Foreskin keratinocyte (primary cell): ENCODE measurements at places on chromosomes 2 and 18.
A peak's percentile ranks its signal among the peaks of the same experiment; 100 is the strongest.

DNA sequence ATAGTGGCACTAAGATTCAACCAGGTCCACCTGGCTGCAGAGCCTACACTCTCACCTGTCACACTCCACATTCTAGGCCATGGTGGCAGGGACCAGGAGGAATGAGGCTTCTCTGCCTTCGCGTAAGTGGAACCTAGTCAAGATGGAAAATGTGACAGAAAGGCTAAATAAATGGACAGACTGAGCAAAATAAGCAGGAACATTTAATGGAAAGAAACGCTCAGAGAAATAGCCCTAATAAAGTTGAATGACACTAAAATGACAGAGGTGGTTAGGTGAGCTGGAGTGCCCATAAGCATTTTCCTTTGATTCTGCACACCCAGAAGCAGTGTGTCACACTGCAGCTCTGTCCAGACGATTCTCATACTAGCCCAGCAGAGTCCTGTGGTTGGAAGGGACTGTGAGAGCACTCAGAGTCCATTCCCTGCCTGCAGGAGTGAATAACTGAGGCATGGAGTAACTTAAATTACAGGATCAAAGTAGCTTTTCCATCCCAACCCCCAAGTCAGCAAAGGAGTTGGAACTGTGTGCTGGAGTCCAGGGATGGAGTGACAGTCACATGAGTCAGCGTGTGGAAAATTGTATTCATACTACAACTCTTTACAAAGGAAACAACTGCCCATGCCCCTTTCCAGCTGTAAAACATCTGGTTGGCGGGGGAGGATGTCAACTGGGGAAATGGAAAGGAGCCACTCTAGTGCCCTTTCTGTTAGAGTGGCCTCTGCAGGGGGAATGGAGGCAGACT lies 105.4 kb upstream of the LGALSL start:
- no peak for DNase-seq

DNA sequence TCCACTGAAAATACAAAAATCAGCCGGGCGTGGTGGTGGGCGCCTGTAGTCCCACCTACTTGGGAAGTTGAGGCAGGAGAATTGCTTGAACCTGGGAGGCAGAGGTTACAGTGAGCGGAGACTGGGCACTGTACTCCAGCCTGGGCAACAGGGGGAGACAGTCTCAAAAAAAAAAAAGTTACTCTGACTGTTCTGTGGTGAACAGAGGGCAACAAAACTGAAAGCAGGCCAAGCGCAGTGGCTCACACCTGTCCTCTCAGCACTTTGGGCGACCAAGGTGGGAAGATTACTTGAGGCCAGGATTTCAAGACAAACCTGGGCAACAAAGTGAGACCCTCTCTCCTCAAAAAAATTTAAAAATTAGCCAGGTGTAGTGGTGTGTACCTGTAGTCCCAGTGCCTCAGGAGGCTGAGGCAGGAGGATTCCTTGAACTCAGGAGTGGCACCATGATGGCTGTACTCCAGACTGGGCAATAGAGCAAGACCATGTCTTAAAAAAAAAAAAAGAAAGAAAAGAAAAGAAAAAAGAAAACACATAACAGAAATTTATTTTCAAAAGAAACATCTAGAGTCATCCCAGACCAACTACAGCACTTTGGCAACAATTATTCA lies 13.6 kb upstream of the RTN4 start:
- no peak for DNase-seq

- no peak for DNase-seq
Observed at GRCh38 chr2:27100036-27100435, 13.5 kb downstream of the KHK start.

DNA sequence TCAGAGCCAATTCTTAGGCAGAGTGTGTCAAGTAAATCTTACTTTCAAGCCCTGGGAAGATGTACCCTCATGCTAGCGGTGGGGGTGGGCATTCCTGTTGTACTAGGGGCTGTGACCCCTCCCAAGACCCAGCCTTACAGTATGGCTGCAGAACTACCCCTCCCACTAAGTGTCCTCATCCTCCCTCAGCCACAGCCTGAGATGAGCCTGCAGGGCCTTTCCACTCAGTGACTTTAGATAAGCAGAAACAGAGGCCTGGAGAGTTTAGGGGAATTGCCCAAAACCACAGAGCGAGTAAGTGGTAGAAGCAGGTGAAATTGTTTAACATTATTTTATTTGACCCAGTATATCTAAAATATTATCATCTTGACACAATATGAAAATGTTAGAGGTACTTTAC lies 36.6 kb downstream of the TTC32 start:
- no peak for DNase-seq

DNA sequence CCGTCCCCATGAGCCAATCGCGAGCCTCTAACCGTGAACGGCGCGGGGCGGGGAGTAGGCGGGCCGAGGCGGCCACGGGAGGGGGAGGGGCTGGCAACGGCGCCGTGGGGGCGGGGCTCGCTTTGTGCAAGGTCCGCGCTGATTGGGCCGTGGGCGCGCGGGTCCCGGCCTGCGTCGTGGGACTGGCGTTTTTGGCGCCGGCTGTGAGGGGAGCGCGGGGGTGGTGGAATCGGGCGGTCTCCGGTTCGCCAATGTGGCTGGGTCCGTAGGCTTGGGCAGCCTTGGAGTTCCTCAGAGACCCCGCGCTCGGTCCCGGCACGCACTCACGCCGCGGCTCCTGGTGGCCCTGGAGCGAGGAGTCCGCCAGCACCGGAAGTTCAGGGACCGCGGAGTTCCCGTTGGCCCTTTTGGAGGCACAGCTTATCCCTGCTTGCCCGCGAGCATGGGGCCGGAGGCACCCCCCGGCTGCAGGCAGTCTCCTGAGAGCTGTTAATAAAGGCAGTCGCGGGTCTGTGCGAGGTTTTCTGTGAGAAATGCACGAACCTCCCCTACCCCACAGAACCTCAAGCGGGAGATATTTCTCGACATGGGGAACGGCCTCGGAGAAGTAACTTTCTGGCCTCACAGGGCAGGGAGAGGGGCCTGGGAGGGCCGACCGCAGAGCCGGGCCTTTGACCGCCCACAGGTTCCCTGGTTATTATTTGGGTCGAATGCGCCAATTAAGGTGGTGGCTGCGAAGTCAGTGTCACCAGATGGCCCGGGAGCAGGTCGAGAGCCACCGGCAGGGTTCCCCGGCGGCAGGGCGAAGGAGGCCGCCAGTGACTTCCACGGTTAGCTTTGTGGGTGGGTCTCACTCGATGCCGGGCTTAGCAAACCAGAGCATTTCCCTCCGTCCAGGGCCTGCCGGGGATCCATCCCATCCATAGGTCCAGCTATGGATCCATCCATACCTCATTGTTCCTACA lies 574 bp upstream of the NCL start:
- DNase-seq, result peak; percentile 72

- DNase-seq, result no peak
Observed at GRCh38 chr2:240367721-240368120, 67.7 kb upstream of the GPC1 start.

DNA sequence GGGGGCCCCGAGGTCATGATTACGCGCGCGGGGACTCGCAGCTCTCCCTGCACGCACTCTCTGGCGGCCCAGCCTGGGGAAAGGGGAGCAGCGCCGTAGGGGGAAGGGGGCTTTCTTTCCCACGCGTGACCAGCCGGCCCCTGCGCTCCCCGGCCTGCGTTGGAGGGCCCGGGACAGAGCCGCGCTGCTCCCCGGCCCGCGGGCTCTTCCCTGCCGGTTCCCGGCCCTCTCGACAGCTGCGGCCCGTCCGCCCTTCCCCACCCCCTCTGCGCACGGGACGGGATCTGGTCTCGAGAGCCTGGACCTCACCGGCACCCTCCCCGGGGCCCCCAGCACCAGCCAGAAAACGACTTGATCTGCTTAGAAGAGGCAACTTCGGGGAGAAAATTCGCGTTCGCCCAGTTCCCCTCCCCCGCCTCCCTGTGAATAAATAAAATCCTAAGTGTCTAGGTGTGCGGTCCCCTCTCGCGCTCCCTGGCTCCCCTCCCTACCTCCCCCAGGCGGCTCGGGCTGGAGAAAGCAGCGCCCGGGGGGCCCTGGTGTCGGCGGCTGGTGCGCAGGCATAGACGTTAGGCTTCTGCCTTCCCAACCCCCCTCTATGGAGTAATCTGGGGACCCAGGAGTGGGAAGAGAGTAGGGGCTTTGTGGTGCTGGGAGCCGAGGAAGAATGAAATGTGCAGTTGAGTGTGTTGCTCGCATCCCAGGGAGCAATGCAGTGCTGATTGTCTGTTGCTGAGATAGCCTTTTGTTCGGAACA lies 803 bp upstream of the FIGN start:
- DNase-seq, result no peak

GRCh38 chr2:215967590-215968378 lies 45.6 kb downstream of the MREG start:
- peak; percentile 18 for DNase-seq

- peak; percentile 72 for DNase-seq
Observed at GRCh38 chr18:36352384-36352783, 54.9 kb downstream of the FHOD3 start.

DNA sequence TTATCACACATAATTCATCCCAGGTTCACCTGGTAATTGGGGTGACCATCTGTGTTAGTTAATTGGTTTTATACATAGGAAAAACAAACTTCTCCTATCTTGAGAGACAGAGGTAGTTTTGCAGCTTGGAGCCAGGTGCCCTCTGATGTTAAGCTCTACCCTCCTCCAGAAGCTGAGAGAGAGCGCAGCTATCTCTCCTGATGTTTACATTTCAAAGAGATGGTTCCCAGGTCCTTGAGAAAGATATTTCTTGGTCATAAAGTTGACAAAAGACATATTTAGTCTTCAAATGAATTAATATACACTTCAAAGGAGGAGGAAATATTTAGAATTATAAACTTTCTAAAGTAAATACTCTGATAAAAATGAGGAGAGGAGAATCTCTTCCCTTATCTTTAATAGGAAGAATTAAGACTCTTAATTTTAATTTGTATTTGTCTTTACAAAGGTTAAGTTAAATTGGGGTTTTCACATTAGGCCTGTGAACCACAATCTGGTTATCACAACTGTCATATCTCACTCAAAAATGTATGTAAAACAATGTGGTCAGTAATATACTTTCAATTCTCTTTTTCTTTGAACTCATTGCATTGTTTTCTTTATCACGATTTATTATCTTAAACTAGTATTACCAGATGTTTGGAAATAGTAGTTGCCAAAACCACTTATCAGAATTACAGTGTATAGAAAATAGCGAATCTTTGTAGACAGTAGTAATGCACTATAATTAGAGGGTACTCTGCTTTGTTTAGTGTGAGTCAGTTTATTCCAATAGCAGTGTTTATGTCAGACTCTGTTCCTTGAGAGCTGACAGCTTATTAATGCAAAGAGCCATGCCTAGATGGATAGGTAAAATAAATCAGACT lies 26.8 kb downstream of the SERPINB4 start:
- DNase-seq, result no peak

DNA sequence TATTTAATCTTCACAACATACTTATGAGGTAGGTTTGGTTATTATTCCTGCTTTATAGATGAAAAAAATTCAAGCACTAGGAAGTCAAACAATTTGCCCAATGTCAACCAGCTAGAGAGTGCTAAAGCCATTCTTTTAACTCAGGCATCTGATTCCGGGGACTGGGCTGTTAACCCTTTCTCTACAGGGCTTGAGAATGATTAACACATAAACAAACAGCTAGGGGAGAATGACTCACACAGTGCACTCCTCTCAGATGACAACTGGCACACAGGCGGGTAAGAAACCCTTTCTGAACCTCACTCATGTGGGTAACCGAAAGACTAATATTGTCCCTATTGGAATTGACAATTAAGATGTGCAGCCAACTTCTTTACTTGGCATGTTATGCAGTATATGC lies 86.3 kb upstream of the FSHR start:
- DNase-seq, result no peak

- no peak for DNase-seq
Observed at GRCh38 chr2:105764059-105764458, 19.3 kb downstream of the NCK2 start.

DNA sequence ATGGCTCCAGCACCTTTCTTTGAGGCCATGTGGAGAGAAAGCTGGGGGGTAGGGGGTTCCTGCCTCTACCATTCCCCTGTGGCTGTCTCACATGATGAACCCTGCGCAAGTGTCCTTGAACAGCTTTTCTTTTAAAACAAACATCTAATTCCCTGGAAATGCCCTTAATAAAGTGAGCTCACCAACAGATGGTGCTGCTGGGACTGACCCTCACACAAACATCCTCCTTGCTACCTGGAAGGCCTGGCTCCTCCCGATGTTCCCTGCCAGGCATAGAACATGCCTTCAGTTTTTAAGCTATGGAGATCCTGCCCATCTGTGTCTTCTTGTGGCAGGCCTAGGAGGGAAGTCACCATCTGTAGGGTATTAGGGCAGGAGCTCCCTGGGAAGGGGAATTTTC lies 60.7 kb upstream of the GATA6 start:
- no peak for DNase-seq

DNA sequence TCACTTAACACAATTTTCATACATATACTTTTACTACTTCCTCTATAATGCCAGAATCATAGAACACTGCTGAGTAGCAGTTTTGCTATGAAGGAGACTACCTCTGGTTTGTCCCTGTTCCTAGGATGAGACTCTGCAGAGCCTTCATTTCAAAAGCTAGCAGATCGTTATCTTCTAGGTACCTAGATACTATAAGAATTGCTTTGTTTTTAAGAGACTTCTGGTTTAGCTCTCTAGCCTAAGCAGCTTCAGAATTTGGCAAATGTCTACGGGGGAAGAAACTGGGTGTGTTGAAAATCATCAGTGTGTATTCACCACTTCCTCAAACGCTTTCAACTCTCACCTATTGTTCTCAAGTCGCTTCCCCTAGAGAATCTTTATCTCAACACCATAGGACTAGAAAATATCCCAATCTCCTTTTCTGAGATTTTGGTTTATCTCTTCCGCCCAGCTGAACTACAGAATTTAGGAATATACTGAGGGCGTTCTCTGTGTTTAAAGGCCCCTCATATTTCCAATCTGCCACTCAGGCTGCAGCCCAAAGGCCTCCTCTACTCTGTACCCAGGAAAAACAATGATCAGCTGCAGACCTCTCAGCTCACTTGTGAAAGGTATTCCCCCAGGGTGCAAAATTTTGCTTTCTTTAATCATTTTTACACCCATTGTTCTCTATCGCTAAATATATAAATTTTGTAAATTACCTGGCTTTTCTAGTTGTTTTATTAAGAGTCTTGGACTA lies 28.7 kb downstream of the SMAD2 start:
- no peak for DNase-seq

DNA sequence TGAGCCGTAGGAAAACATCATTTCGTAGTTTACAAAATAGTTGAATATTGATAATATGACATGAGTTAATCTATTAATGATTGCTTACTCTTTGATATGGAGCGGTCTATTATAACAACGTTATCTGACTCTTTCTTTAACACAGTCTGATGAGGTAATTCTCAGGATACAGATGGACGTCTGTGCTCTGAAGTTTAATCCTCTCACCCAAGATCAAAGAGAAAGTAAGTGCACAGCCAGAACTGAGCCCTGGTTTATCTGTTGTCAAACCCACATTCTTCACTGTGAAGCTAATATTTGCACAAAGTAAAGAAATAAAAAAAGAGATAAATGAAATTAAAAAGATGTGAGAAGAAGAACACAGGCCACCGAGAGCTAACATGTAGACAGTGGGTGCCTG lies 190.9 kb upstream of the COPS8 start:
- DNase-seq, result no peak

GRCh38 chr18:10148189-10148929 lies 234.5 kb downstream of the VAPA start:
- DNase-seq, result no peak
